Femur (tissue), 1 donor: ENCODE measurements at places on chromosomes 2 and 18.

GRCh38 chr18:46428368-46428767, 228.7 kb downstream of the LOXHD1 start:
- DNase-seq, result no peak

DNA sequence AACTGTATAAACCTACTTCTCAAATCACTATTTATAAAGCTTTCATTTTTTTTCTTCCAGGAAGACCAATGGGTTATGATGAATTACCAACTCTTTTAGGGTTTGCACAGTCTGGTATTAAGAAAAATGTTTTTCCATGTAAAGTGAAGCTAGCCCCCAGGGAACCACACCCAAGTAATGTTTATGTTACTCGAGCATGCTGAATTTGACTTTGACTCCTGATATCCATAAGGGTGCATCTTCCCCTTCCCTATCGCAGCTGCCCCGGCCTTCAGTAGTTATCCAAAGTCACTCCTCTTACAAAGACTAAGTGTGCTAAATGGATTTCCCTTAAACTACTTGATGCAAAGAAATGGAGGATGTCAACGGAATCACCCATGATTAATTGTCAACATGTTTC, 21.7 kb downstream of the KCTD18 start:
- DNase-seq, result no peak

GRCh38 chr2:193527146-193527545, 1332.4 kb upstream of the TMEFF2 start:
- DNase-seq, result no peak

- DNase-seq, result peak; percentile 41
Measured at GRCh38 chr2:109726379-109727270, 67.5 kb upstream of the RGPD5 start.

- DNase-seq, result peak; percentile 7
Measured at GRCh38 chr2:134454426-134454825, 200.6 kb downstream of the MGAT5 start.

GRCh38 chr2:222861411-222862105, 722 bp downstream of the ACSL3 start:
- peak; percentile 60 for DNase-seq

GRCh38 chr18:31209041-31209440, 46.4 kb upstream of the DSC1 start:
- no peak for DNase-seq

GRCh38 chr2:190569994-190570755, 35.7 kb upstream of the NEMP2 start:
- DNase-seq, result no peak
